Stomach (tissue), 19 donors: ENCODE measurements at places on chromosomes 16 and 17. TPM values are rescaled to one million over a fixed set of nuclear protein-coding genes. Genes with fewer than 3 reads are reported as not detected.

DNA sequence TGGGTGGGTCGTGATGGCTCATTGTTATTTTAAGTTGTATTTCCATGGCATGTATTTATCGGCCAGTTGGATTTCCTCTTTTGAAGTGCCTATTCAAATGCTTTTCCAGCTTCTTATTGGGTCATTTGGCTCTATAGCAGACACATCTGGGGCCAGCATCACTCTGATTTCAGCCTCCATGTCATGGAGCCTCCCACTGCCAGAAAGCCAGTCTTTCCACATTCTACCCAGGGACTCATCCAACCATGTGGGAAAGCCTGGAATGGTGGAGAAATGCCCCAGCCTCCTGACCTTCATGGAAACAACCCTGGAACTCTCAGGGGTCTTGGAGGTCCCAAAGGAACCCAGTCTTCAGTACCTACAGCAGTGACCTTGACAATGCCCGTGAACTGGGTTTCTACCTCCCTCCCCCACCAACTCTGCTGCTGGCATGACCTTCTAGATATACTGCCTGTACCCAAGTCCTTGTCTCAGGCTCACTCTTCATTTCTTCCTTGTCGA is 33.8 kb upstream of the ADGRG1 start:
- DNase-seq: no peak

GRCh38 chr17:40857535-40857934 is 9.5 kb downstream of the KRT12 start:
- DNase-seq: no peak

DNA sequence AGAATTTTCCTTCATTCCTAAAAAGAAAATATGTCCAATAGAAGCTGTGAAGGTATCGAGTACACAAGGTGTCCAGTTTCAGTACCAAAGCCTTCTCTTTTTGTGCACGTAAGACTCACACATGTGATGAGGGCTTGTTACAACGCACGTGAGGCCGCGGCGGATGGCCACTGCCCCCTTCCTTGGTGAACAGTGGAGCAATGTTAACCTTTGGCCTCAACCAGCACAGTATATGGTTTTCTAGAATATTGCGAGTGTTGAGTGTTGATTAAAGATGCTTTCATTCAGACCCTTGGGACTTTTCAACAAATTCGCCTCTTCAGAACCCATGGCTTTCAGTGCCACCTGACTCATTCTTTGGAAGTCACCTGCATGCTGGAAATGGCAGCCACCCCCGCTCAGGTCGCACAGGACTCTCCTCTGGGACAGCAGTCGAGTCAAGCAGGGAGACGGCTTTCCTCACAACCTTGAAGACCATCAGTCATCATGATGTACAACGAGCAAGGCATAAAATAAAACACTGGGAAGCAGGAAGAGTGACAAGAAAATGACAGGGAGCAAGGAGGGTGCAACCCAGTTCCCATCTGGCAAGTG is 14.5 kb downstream of the MAP1LC3B start:
- DNase-seq: no peak

GRCh38 chr17:33732116-33732515 is 439.0 kb upstream of the ASIC2 start:
- DNase-seq: no peak

Gene KRT24
- total RNA-seq: 1.8 TPM

Gene GUCY2D
- not detected for total RNA-seq
